ENCODE measurements at places on chromosomes 11 and 22.
A peak's percentile ranks its signal among the peaks of the same experiment; 100 is the strongest.

GRCh38 chr11:90766121-90766520 lies 543.3 kb upstream of the CHORDC1 start:
- no peak for DNase-seq

GRCh38 chr22:22935056-22935545 lies 47.5 kb downstream of the IGLL5 start:
- DNase-seq = no peak

DNA sequence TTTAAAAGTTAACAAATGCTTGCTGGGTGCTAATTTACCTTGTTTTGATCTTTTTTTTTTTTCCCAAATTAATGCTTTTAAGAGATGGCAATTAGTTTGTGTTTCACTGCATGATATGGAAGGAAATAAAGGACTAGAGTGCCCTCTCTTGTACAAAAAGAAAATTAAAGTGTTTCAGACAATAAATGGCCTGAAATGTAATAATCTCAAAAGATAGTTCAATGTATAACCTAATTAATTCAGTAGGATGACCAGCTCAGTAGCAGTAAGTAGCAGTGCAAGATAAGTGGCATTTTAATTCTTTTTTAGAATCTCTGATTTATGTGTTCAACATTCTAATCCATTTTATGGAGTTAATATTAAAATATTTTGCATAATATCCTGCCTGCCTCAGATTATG lies 39.9 kb upstream of the MYO18B start:
- peak; percentile 11 for DNase-seq

- no peak for DNase-seq
Observed at GRCh38 chr11:62923601-62924411, 2.6 kb upstream of the CHRM1 start.

DNA sequence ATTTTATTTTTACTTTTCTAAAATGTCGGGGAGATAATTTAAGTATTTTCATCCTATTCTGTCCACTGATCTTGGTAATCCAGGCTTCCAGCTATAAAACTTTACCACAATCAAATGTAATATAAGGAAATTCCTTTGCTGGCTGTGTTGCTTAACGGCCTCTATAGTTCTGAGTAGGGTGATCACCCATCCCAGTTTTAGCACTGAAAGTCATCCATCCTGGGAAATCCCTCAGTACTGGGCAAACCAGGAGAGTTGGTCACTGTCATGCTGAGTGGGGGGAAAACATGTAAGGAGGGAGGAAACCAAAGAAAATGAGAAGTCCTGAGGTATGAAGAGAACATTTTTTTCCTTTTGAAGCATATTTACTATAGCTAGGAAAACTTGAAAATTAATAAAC lies 12.8 kb upstream of the BACE1-AS start:
- DNase-seq = no peak

GRCh38 chr22:36565686-36566085 lies 36.7 kb upstream of the EIF3D start:
- DNase-seq = no peak

DNA sequence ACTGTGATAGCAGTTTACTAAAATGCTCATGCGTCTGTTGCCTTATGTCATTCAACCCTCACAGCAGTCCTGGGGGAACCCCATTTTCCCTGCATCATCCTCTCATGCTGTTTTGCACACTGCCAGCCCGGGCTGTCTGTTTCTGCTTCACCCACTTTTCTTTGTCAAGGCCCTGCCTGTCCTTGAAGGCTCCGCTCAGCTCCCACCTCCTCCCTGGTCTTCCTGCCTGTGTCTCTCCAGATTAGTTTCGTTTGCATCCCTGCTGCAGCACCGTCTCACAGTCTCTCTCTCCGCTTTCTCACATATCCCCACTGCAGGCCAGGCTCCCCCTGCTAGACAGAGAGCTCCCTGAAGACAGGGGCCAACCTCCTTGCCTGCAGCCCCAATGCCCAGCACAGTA lies 29.9 kb downstream of the SERPINH1 start:
- DNase-seq = no peak

- peak; percentile 49 for DNase-seq
Observed at GRCh38 chr11:74311352-74311926, at the start of gene P4HA3. Gene P4HA3 (minus strand): TSS chr11:74311640. CDS start chr11:74311611, 29 bp downstream.

- DNase-seq = no peak
Observed at GRCh38 chr22:44260216-44261035, 52.3 kb downstream of the SHISAL1 start.

DNA sequence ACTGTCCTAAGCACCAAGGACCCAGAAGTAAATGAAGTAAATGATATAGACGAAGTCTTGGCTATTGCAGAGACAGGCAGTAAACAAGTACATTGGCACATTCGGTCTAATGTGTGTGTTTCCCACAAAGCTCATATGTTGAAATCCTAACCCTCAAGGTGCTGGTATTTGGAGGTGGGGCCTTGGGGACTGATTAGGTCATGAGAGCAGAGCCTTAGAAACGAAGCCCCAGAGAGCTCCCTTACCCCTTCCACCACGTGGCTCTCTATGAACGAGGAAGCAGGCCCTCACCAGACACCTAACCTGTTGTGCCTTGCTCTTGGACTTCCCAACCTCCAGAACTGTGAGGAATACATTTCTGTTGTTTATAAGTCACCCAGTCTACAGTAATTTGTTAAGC lies 14.9 kb downstream of the CLMP start:
- no peak for DNase-seq

GRCh38 chr11:68666849-68667248 lies 17.5 kb upstream of the GAL start:
- no peak for DNase-seq

- DNase-seq = peak; percentile 62
Observed at GRCh38 chr11:1546077-1546535, 26.0 kb downstream of the DUSP8 start.

GRCh38 chr22:42270176-42270509 lies 310 bp downstream of the TCF20 start:
- DNase-seq = no peak

DNA sequence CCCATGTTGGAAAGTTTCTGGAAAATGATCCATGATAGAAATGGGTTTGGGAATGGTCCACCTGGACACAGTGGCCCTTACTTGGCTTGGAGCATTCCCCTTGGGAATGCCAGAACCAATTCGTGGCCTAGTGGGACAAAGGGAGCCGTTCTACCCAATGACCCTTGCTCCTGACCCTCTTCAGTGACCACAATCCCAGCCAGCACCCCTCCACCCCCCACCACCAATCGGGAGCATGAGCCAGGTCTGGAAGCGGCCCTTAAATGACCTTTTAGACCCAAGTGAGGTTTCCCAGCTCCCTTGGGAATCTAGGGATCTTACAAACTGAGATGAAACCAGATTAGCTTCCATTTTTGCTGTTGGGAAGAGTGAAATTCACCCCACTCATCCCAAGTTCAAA lies 51.3 kb upstream of the CDON start:
- DNase-seq = no peak

DNA sequence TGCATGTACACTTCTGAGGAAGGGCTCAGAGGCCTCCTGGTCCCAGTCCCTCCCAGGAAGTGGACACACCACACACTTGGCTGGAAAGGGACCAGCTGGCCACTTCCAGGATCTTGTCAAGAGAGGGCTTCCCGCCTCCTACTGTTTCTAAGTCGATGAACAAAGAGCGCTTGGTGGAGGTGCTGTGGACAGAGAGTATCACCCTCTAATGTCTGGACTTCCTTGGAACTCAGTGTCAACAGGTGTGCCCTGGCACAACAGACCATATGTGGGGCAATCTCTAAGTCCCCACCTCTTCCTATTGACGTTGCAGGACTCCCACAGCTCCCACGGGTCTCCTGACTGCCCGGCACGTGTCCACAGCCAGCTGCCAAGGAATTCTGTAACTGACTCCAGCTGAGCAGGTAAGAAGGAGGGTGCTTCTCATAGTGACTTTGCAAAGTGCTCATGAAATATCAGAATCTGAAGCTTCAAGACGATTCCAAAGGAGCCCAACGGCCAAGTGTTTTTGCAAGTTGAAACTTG lies 16.1 kb downstream of the POU2AF1 start:
- no peak for DNase-seq

DNA sequence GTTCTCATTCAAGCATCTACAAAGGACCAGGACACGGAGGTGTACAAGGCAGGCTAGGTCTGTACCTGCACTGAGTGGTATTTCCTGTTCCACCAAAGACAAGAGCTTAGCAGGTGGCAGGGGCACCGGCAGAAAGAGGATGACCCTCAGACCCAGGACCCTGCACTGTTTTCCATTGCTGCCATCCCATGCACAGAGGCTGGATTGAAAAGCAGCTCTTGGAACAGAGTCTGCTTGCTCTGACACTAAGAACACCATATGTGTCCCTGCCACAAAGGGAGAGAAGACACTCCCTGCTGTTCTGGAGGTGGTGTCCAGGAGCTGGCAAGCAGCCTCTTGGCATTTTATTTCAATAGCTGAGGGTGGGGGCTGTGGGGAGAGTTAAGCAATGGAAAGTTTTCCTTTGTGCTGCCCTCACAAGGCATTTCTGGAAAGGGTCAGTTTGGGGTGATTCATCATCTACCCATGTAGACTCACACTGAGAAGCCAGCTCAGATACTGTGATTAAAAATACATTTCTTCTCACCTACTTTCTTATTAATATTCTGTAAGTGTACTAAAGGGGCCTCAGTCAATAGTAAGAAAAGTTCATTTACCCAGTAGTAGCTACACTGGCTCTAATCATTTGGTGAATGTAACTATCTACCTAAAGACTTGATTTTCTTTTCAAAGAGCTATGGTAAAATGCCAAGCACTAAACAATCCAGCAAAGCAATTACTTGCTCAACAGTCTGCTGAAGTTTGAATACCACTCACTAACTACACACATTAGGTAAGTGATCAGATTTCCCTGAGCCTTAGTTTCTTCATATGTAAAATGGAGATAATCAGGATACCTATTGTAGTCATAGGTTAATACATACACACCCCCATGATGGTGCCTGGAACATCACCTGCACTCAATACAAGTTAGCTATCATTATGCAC lies 55.2 kb downstream of the SLC1A2 start:
- no peak for DNase-seq

- DNase-seq = no peak
Observed at GRCh38 chr22:44482776-44483175, 15.3 kb downstream of the RTL6 start.

- no peak for DNase-seq
Observed at GRCh38 chr11:117488996-117489952, 161.6 kb downstream of the CEP164 start.

GRCh38 chr11:134554106-134554505 lies 142.1 kb upstream of the B3GAT1 start:
- no peak for DNase-seq
